ENCODE measurements at places on chromosomes 1 and 21.

DNA sequence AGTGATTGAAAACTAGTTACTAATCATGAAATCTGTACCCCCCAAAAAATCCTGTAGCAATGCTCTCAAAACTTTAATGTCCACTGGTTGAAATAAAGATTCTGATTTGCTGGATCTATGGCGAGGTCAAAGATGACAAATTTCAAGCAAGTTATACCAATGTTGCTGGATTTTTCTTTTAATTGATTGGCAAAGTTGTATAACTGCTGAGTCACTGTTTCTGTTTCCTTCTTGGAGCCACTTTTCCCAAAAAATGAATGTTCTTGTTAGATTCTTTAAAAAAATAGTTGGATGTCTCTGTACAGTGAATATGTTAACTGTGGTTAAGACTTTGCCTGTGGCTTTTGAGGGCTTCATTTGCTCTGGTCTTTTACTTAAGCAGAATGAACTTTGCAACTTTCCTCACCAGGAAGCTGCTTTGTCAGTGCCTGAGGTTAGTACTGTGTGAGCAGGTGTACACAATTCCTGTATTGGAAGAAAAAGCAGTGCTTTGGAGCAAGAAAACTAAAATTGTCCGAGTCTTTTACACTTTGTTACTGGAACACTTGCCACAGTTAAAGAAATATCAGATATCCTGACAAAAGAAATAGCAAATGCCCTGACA is 1211.9 kb downstream of the MRPL39 start:
- DNase-seq = no peak

- no peak for DNase-seq
Observed at GRCh38 chr1:210582205-210582970, 253.7 kb downstream of the HHAT start.

DNA sequence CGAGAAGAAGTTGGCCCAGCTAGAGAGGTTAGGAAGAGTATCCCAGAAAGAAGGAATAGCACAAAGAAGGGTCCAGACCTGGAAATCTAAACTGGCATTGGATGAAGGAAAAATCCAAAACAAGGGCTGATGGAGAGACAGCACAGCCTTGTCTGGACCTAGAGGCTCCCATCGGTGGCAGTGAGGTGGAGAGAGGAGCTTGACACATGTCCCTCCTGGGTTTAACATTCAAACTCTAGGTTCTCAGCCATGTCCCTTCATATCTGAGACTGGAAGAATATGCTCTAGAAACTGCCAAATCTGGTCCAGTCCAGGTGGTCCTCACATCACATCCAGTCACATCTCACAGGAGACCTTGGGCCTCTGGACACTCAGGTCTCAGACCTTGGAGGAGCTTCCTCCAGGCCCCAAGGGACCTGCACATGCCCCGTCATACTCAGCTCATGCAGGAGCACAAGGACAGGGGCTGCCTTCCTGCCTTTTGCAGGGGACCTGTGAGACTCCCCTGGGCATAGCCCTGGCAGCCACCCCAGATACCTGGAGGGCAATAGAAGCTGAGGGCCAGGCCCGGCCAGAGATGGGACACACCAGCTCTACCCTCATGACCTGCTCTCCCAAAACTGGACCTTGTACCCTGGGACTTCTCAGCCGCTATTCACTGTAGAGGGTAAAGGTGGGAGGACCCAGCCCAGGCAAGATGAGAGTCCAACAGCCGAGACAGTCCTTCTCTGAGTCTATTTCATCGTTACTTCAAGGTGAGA is 7.5 kb downstream of the TMEM125 start:
- DNase-seq = no peak

DNA sequence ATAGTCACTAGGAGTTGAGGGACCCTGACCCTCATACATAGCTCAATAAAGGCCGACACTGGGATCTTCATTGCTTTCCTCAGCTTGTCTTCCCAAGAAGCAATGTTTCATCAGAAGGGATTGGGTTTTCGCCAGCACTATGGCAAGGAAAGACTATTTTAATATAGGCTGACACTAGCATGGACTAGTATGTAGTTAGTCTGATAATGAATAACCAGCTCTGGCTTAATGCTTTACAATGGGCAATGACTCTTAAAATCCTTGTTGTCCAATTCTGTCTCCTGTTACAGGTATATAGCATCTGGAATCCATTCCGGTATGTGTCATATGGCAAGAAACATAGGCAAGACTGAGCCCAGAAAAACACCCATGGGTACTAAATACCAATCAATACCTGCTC is 15.3 kb upstream of the SYT2 start:
- no peak for DNase-seq

DNA sequence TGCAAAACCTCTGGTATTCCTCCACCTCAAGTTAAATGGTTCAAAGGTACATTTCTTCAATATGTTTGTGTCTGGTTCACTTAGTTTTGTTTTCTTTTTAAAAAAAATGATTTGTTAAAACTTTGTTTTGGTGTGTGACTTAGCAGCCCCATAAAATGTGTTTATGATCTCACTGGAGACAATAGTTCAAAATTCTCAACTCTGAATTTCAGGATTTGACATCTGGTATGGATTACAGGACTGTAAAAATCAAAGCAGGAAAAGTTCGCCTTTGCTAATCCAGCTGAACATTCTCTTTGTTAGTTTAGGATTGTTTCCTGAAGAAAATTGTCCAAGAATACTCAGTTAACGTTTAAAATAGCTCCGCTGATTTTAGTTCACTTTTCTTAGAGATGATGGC is 231.7 kb downstream of the HMCN1 start:
- no peak for DNase-seq

DNA sequence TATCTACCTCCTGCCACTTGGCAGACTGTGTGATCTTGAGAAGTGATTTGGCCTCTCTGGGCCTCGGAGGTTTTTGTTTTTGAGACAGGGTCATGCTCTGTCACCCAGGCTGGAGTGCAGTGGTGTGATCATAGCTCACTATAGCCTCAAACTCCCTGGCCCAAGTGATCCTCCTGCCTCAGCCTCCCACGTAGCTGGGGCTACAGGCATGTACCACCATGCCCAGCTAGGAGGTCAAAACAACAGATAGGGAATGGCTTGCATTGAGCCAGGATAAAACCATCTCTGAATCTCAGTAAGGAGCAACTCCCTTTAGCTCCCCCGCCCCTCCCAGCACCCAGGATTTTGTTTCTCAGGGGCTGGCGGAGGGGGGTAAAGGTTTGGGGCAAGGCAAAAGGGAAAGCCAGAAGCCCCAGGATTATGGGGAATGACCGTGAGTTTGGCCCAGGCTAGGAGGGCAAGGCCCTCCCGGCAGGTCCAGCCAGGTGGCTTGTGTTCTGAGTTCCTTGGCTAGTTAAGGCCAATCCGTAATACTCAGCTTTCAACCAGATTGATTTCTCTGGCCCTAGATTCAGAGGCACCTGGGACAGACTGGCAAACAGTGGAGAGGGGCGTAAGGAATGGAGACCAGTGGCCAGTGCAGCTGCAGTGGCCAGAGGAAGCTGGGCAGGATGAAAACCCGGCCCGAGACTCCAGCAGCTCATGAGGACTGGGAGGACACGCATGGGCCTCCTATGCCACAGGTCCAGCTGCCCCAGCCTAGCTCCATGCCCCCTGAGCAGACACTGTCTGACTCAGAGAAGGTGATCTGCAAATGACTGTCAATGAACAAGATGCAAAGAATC is 130.1 kb downstream of the DMRTB1 start:
- no peak for DNase-seq

DNA sequence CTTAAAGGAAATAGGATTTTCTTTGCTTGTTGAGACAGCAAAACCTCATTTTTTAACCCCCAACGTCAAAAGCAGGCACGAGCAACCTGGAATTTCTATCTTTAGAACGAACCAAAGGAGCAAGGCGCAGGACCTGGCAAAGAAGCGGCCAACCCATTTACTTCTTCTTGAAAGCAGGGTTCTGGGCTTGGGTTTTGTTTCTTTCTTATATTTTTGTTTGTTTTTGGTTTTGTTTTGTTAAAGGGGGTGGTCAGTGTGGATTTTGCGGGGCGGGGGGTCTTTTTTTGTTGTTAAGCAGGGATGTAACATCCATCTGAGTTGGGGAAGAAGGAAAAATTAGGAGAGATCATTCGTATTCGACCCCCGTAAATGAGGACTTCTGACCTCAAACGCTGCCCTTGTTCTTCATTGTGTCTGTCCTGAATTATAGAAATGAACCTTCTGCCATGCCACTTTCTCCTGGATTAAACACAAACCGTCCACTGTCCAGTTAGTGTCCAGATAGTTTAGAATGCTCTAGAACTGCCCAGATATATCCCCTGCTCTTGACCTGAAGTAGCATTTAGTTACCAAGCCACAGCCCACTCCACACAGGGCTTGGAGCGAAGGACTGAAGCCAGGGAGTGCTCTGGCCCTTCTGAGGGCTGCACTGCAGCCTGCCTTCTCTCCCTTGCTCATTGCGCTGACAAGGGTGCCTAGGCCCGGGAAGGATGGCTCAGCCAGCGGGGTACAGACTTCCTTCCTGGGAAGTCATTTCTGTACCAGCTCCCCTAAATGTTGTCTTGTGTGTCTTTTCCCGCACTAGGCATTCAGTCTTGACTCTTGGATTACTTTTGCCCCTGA is 909 bp upstream of the APP start:
- no peak for DNase-seq

DNA sequence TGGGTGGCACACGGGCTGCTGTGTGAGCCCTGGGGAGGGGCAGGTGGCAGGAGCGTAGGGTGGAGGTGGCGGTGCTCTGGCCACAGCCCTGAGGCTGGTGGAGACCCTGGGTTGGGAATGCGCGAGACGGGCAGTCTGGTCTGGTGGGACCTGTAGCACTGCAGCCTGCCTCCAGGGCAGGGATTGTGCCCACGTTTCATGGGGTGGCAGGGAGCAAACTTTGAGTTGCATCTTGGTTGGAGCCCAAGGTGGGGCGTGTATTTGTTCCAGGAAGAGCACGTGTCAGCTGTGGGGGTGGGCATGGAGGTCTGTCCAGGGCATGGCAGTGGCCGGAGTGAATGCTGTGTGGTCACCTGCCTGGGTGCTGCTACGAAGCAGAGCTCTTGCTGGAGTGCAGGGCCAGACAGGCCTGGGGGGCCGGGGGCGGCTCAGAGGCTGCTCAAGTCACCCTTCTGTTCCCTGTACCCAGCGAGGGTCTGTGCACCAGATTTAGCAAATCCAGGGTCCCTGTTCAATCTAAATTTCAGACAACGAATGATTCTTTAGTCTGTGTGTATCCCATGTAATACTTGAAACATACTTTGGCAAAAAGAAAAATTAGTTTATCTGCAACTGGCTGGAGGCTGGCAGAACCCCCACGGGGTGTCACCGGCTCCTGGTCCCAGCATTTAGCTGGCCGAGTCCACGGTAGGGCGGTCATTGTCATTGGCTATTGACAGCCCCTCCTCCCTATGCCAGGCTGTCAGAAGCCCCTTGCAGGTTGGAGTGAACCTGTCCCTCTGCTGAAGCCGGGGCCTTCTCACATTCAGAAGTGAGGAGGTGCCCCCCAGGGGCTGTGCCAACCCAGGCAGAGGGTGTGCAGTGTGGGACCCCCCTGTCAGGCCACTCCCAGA is 27.3 kb downstream of the KRTAP10-1 start:
- DNase-seq = no peak

- DNase-seq = no peak
Observed at GRCh38 chr1:248622570-248623001, 12.3 kb downstream of the OR2T11 start.

DNA sequence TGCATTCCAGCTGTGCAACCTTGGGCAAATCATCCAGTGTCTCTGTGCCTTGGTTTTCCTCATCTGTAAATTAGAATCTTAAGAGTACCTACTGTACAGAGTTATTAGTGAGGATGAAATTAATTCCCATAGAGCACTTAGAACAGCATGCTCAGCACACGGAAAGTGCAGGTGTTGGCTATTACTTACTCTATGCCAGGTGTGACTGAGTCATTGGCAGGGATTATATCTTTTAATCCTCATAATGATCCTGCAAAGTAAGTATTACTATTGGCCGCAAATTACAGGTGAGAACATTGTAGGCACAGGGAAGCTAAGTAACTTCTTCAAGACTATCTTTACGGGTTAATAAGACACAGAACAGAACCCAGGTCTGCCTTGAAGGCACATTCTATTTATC is 6.3 kb upstream of the UBE2U start:
- no peak for DNase-seq

DNA sequence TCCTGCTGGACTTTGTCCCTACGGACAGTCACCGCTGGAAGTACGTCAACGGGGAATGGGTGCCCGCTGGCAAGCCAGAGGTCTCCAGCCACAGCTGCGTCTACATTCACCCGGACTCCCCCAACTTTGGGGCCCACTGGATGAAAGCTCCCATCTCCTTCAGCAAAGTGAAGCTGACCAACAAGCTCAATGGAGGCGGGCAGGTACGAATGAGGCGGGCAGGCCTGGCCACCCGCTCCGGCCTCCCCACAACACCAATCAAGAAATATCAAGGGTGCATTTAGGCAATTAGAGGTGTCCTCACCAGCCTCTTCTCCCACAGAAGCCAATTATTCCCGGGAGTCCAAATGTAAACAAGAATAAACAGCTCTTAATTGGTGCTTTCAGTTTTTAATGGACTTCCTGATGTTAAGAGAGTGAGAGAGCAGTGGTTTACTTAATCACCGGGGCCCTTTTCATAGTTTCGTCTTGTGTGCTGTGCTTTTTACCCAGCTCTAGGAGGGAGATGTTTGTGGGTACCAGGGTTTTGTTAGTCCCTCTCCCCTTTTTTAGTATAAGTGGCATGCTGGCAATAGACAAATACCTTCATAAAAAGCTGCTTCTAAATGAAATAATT is 10.7 kb downstream of the TBX19 start:
- no peak for DNase-seq

GRCh38 chr1:43619996-43620920 is 29.7 kb upstream of the KDM4A start:
- DNase-seq = no peak

DNA sequence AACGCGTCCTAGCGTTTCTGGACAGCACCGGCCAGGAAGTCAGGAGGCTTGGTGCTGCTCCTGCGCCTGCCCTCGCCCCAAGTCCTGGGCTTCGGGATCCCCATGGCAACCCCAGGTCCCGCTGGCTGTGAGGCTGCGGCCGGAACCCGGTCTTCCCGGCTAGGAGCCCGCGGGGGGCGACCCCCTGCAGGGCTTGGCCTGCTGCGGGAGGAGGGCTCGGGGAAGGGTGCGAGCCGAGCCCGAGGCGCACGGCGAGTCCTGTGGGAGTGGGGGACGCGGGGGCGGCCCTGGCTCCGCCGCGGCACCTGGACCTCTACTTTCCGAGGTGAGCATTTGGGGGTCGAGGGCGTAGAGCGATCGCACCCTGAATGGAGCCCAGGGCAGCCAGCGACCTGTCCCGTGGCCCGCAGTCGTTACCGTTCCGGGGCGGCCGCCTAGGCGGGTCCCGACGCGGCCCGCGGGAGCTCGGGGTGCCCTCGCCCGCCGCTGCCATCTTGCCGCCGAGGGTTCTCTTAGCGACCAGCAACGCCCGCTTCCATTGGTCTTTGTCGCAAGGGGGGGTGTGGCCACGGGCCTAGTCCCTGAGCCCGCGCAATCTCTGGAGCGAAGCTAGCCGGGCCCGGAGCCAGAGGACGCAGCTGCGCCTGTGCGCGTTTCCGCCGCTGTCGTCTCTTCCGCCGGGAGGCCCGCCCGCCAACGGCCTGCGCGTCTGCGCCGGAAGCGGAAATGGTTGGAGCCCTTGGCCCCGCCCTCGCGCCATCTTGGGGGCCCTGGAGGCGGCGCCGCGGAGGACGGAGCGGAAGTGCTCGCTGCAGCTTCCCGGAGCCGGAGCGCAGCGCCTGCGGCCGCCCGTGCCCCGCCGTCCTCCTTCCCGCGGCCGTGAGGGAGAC is at the start of the genes MORN1 and RER1:
Gene MORN1 (minus strand): TSS at position 514 of the 890 bp plus-strand sequence. CDS start 21 bp downstream, at position 493.
Gene RER1 (plus strand): TSS at position 801 of the 890 bp plus-strand sequence. CDS start 3,950 bp downstream, outside the sequence.
- DNase-seq = peak; percentile 99
